ENCODE measurements at places on chromosomes 1 and 21.

GRCh38 chr21:40504825-40505224 is 342.1 kb downstream of the DSCAM start:
- DNase-seq = no peak

- no peak for DNase-seq
These were observed 115.7 kb upstream of the CACYBP start for GRCh38 chr1:174884038-174884437.

- DNase-seq = no peak
These were observed 38.7 kb downstream of the SLC9A1 start for GRCh38 chr1:27116232-27116631.

DNA sequence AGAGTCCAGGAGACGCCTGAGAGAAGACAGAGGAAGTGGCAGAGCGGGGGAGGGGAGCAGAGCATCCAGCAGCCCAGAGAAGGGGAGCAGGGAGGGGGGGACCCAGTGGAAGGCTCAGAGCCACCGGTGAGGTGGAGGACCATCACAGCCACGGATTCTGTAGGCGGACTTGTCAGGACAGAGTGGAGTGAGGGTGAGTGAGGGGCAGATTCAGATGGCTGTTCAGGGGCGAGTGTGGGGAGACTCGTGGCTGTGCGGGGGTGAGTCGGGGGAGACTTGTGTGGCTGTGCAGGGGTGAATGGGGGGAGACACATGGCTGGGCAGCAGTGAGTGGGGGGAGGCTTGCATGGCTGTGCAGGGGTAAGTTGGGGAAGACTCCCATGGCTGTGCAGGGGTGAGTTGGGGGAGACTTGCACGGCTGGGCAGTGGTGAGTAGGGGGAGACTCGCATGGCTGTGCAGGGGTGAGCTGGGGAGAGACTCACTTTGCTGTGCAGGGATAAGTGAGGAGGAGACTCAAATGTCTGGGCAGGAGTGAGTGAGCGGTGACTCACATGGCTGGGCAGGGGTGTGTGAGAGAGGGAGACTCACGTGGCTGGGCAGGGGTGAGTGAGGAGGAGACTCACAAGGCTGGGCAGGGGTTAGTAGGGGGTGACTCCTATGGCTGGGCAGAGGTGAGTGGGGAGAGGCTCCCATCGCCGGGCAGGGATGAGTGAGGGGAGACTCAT is 56.8 kb upstream of the ABCG1 start:
- DNase-seq = no peak

DNA sequence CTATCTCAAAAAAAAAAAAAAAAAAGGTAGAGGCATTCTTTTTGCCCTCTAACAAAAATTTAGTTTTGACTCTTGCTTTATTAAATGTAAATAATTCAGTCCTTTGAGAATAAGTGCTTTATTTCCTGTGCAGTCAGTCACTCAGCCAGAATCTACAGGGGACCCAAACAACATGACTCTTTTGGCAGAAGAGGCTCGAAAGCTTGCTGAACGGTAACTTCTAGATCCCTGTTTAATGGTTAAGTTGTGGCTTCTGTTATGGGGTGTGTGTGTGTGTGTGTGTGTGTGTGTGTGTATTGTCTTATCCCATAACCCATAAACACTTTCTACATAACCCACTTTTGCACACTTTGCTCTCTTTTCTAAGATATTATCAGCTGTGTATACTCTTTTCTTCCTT is 54.9 kb upstream of the LAMC2 start:
- DNase-seq = no peak

DNA sequence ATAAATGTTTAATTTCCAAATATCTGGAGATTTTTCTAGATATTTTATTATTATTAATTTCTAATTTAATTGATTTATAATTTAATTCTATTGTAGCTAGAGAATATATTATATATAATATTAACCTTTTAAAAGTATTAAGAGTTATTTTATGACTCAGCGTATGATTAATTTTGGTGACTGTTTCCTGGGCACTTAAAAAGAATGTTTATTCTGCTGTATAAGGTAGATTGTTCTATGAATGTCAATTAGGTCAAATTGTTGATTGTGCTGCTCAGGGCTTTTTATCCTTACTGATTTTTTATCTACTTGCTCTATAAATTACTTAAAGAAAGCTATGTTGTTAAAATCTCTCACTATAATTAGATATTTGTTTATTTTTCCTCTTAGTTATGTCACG is 20.1 kb upstream of the GJA8 start:
- DNase-seq = no peak

DNA sequence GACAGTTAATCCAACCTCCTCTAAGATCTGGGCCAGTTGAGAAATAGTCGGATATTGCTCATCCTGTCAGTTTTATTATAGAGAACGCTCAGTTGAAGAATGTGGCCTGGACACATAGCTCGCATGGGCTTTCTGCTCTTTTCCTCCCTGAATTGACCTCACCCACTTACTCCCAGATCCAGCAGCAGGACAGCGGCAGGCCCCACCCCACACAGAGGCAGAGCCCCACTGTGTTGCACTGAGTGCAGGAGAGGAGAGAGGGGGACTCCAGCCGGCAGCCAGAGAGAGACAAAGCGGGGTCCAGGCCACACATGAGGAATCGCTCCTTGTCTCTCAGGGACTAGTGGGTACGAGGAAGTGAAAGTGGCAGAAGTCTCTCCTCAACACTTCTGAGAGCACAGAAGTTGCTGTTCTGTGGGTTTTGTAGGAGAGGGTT is 78.6 kb downstream of the LAMC1 start:
- peak; percentile 79 for DNase-seq

- DNase-seq = peak; percentile 98
These were observed 19.8 kb upstream of the UAP1 start for GRCh38 chr1:162541619-162542141.

GRCh38 chr1:44326821-44327465 is 28.1 kb downstream of the ERI3 start:
- no peak for DNase-seq

DNA sequence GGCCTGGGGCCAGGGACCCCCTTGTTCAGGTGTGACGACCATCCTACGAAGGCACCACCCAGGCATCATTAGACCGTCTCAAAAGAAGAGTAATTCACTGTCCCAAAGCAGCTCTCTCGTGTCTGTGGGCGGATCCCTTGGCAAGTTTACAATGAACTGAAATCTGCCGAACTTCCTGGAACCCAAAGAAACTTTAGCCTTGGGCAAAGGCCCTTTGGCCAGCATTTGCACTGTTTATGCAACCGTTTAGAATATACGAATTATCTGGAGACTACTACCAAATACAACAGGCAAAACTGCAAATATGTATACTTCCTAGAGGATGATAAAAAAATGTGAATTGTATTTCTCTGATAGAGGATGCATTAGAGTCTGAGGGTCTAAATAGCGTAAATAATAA is 1.4 kb upstream of the SOD1 start:
- DNase-seq = no peak

- no peak for DNase-seq
These were observed 332.8 kb downstream of the KCTD3 start for GRCh38 chr1:215899901-215900300.
